Stimulated activated CD4-positive, alpha-beta T cell treated with anti-CD3 and anti-CD28 coated beads, Interleukin-1b, Interleukin-23, amount 100 ng/mL, for 48 hours (primary cell): ENCODE measurements at places on chromosomes 11 and 22.

DNA sequence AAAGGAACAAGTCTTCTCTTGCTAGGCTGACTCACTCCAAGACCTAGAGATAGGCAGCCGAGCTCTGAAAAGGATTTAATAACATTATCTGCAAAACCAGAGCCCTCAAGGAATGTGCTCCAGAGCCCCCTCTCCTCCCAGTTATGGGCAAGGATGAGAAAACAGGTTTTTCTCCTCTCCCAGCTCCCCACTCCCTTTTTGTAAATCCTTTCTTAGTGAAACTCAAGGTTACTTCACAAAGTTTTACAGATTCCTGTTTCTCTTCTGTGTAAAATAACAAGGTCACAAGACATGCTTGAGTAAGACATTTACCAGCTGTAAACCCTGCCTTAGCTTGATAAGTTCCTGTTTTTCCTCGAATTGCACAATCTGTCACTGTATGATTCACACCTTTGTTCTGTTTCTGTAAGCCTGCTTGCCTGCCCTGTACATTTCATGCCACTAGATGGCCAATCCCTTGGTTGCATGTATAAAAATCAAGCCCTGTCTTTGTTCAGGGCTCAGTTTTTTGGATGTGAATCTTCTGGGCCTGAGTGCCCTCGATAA, 489.4 kb downstream of the KCNA4 start:
- DNase-seq, result no peak

DNA sequence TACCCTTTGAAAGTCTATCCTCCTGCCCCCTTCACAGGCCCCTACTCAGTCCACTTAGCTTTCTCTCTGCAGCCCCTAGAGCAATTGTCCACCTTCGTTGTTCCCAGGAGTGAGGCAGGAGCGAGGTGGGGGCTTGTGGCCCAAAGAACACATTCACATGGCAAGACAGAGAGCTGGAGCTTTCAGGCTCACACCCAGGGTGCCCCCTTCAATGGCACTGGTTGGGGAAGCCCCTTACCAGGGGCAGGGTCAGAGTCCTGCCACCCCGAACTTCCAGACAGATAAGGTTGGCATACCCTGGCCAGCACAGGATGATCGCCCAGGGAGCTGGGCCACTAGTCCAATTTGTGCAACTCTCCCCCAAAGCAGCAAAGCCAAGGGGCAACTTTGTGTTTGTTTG, 6.2 kb upstream of the SLC5A4 start:
- DNase-seq, result no peak

DNA sequence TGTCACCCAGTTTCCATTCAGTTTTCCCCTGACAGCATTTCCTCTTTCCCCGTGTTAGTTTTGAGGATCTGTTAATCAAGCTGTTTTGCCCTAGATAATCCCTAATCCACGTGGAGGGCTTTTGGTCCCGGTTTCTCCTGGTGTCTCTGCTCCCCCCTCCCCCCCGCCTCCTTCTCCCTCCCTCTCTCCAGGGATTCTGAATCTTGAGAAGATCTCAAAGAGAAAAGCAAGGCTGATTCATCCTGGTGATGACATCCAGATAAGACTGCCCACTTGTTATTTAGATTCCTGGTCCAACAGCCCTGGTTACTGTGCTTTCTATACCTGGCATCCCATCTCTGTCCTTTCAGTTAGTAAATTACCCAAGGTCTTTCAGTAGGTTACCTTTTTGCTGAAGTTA, 59.4 kb downstream of the KCNA4 start:
- no peak for DNase-seq

- DNase-seq, result no peak
These were observed 198.5 kb downstream of the MYO18B start for GRCh38 chr22:25940479-25940878.

GRCh38 chr22:28808716-28809355, 8.5 kb upstream of the XBP1 start:
- no peak for DNase-seq

GRCh38 chr22:48734961-48735360, 1092.7 kb downstream of the BRD1 start:
- no peak for DNase-seq

GRCh38 chr11:27385245-27385644, 22.2 kb upstream of the CCDC34 start:
- DNase-seq, result no peak

DNA sequence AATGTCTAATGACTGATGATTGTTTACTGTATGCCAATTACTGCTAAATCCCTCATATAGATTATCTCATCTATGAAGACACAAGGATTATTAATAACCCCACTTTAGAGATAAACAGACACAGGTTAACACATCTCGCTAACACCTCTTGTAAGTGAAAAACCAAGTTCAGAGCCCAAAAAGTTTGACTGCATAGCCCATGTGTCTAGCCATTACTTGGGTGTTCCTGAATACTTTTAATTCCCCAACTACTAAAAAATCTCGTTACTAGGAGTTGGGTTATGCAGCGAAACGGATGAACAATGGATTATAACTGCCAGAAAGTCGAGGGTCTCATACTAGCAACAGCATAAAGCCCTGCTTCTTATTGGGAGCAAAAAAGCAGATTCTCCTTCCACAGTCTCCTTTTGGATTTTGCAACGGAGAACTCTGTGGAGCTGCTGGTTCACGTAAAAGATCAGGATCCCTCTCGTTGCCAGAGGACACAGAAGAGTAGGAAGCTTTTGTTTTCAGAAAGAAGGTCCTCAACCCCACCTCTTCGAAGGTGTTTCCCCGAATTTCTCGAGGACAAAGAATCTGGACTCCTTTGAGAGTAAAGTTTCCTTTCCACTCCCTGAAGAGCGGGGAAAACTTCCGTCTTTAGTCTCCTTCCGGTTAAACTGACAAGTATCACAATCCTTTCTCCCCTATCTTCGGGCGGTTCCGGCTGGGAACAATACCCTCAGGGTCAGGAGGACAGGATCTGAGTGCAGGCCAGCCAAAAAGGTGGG, 979 bp downstream of the ZBED5 start:
- DNase-seq, result no peak

DNA sequence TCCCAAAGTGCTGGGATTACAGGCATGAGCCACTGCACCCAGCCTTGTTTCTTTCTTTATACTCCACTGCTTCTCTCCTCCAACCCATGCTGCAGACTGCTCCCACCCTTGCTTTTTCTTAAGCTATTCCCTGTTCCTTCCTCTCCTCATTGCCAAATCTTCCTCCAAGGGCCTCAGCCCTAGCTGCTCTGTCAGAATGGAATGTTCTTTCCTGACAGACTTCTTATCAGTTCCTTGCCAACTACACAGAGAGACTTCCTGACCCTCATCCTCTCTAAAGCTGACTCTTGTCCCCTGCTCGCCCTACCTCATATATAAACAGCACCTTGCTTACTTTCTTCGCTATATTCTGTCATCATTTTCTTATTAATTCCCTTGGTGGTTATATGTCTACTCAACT, 16.9 kb upstream of the PIK3C2A start:
- DNase-seq, result no peak

- no peak for DNase-seq
These were observed 50.3 kb upstream of the THY1 start for GRCh38 chr11:119473226-119473625.

GRCh38 chr11:72352859-72353551, 81.3 kb downstream of the CLPB start:
- DNase-seq, result peak; percentile 22

DNA sequence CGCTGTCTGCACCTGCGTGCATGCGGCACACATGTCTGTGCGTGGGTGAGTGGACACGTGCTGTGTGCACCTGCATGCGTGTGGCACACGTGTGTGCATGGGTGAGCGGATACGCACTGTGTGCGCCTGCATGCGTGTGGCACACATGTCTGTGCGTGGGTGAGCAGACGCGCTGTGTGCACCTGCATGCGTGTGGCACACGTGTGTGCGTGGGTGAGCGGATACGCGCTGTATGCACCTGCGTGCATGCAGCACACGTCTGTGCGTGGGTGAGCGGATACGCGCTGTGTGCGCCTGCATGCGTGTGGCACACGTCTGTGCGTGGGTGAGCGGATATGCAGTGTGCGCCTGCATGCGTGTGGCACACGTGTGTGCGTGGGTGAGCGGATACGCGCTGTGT, 27.1 kb upstream of the ACR start:
- no peak for DNase-seq

DNA sequence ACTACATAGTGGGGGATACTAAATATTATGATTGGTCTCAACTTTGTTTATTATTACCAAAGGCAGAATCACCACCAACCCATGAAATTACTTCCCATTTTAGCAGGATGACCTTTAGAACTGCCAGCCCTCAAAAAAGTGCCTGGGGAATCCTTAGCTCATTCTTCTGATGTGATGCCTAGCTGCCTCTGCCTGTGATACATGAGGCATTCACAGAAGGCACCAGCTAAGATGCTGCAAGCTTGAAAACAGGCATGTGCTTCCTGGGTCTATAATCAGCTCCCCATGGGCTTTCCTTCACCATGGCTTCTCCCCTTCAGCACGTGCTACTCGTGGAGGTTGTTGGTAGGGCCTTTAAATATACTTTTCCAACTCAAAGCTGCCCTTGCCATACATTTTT, 50.4 kb upstream of the ARHGAP20 start:
- DNase-seq, result no peak

DNA sequence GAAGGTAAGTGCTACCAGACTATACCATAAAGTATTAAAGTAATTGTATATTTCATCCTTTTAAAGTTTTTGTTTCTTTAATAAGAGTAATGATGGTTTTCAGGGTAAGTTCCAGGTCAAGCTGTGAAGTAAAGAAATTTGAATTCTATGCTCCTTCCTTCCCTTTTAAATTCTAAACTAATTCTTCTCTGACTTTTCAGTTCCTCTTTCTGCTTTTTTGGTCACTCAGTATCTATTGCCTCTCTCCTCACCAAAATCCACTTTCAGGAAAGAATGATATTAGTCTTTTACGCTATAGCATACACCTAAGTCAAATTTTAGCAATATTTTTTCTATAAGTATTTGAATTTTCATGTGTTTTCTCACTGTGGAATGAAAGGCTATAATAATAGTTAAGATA, 8.2 kb downstream of the MMP8 start:
- no peak for DNase-seq

GRCh38 chr11:46290598-46291309, 13.3 kb downstream of the CREB3L1 start:
- DNase-seq, result no peak

DNA sequence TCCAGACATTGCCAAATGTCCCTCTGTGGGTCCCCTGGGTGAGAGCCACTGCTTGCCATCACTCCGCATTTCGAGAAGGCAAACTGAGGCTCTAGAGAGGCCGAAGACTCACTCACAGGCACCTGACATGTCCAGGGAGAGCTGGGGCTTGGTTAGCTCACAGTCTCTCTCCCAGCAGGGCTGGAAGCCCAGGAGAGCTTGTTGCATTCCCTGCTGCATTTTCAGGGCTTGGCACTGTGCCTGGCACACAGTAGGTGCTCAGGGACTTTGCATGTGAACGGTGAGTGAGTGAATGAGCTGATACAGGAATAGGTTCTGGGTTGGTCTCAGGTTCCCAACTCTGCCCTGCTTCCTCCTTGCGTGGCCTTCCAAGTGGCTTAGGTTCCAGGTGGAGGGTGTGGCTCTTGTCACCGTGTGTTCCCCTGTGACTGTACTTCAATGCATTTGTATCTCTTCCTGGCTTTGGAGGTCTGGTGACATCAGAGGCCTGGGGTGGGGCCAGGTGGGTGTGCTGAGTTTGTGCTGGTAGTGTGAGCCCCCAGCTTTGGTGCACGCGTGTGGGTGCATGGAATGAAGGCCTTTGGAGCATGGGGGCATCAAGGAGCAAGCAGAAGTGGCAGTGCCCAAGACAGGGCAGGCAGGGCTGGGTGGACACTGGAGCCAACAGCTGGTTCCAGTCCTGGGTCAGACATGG, 18.4 kb upstream of the SMIM38 start:
- no peak for DNase-seq

- DNase-seq, result no peak
These were observed 20.7 kb downstream of the LINC01488 start for GRCh38 chr11:69501891-69502860.

DNA sequence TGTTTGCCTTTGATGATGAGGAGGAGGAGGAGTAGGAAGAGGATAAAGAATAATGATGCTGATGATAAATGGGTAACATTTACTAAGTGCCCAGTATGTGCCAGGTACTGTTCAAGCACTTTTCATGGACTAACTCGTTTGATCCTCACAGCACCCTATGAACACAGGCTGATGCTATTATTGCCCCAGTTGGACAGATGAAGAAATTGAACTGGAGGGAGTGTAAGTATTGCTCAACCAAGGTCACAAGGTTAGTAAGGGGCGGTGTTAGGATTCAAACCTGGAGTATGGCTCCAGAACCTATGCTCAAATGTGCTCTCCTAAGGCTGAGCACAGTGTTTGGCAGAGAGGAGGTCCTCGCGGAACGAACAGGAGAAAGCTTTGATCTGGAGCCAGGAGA, 78.6 kb downstream of the SYN3 start:
- DNase-seq, result no peak

DNA sequence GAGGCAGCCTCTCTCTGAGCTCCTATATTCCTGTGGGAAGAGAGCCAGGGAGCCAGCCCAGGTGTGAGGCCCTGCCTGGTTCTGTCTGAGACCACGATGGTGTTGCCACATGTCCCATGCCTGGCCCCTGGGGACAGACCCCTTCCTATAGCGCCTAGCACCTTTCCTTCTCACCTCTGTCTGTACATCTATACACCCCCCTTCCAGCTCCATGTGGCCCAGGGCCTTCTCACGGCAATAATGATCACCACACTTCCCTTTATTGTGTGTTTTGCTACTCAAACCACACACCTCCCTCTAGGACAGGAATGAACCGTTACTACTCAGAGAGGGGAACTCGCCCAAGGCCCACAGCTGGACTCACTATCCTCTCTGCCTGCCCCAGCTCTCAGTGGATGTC, 12.8 kb downstream of the CD82 start:
- no peak for DNase-seq

DNA sequence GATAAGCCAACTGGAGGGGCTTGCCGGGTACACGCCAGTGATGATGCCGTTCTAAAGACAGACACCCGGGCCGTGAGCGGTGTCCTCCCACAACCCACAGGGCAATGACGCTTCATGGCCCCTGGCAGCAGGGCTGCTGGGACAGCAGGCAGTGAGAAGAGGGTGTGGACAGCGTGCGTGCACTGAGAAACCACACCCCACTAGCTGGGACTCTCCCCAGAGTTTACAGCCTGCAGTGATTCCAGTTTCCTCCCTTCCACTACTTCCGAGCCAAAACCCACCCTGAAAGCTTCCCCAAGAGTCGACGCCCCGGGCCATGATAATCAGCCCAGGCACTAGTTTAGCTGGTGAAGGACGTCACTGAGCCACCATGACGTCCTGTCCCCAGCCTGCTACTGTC, 29.2 kb downstream of the CPT1A start:
- DNase-seq, result no peak

GRCh38 chr11:65311170-65311678, 3.4 kb upstream of the CDC42EP2 start:
- DNase-seq, result no peak

- DNase-seq, result no peak
These were observed 3.7 kb upstream of the COMT start for GRCh38 chr22:19937616-19938473.

GRCh38 chr22:19760058-19760950, at the start of gene TBX1:
Gene TBX1 (plus strand): TSS chr22:19760778. CDS start chr22:19760844, 66 bp downstream.
- no peak for DNase-seq
